ENCODE measurements at places on chromosomes 2 and 18.
A peak's percentile ranks its signal among the peaks of the same experiment; 100 is the strongest.

DNA sequence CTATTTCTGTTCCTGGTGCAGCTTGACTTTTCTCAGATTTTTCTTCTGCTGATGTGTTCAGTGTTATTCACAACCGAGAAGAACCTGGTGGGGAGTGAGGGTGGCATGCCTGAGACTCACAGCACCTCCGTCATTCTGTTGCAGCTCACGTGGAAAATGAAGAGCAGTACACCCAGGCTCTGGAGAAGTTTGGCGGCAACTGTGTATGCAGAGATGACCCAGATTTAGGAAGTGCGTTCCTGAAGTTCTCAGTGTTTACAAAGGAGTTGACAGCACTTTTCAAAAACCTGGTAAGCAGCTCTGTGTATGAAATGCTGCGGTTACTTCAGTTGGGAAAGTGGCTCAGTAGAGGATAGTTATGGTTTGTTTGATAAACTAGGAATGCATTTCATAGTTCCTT is 90.5 kb downstream of the ASAP2 start:
- DNase-seq = no peak

- peak; percentile 94 for DNase-seq
Observed at GRCh38 chr2:127508631-127509034, 17.7 kb downstream of the IWS1 start.

DNA sequence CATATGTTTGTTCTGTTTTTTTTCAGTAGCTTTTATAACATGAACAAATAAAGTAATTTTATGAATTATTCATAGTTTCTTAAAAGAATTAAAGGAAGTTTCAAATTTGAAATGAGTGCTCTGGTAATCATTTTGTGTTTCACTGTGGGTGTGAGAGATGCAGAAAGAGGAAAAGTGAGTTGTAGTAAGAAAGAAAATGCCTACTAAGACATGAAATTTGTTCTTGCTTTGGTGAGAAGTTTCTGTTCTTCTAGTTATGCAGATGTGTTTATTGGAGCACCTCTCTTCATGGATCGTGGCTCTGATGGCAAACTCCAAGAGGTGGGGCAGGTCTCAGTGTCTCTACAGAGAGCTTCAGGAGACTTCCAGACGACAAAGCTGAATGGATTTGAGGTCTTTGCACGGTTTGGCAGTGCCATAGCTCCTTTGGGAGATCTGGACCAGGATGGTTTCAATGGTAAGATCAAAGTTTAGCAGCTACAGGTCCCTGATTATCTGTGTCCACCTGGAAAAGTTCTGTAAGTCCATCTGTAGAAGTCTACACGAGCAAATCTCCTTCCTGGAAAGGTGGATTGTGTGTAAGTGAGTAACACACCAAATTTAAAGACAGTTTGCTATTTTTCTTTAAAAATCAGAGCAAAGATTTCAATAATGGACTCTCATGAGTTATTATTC is 51.4 kb downstream of the ITGAV start:
- DNase-seq = no peak

- DNase-seq = no peak
Observed at GRCh38 chr2:237244976-237245646, 159.4 kb downstream of the COPS8 start.

DNA sequence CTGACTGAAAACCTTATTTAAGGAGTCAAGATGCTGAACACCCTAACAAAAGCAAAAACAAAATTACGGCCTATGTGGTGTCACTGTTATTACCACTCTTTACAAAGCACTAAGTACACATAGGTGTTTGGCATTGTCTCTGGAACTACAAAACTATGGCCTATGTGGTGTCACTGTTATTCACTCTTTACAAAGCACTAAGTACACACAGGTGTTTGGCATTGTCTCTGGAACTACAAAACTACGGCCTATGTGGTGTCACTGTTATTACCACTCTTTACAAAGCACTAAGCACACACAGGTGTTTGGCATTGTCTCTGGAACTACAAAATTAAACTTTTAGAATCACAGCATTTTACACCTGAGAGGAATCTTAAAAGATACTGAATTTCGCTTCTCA is 47.4 kb downstream of the SLC35F5 start:
- DNase-seq = no peak

DNA sequence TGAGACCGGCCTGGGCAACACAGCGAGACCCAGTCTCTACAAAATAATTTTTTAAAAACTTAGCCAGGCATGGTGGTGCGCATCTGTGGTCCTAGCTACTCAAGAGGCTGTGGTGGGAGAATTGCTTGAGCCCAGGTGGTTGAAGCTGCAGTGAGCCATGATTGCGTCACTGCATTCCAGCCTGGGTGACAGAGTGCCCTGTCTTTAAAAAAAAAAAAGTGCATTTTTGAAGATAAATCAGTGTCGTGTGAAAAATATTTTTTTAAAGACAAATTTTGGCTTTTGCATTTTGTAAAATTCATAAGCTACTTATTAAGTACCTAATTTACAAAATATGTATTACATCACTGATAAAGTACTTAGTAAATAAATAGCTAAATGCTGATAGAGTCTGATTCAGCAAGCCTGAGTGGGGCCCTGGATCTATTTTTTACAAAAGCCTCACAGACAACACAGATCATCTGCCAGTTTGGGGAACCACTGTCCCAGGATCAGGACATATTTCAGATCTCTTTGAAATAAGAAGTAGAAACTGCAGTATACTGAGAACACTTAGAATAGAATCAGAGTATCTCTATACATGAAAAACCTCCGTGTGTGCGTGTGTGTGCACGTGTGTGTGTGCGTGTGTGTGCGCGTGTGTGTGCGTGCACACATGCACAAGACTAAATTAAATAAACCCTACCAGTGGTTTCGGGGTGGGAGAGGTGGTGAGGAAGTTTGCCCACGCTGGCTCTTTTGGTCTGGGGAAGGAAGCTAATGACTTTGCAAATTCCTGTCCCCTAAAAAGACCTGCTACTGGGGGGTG is 61.6 kb downstream of the AAK1 start:
- DNase-seq = peak; percentile 77

DNA sequence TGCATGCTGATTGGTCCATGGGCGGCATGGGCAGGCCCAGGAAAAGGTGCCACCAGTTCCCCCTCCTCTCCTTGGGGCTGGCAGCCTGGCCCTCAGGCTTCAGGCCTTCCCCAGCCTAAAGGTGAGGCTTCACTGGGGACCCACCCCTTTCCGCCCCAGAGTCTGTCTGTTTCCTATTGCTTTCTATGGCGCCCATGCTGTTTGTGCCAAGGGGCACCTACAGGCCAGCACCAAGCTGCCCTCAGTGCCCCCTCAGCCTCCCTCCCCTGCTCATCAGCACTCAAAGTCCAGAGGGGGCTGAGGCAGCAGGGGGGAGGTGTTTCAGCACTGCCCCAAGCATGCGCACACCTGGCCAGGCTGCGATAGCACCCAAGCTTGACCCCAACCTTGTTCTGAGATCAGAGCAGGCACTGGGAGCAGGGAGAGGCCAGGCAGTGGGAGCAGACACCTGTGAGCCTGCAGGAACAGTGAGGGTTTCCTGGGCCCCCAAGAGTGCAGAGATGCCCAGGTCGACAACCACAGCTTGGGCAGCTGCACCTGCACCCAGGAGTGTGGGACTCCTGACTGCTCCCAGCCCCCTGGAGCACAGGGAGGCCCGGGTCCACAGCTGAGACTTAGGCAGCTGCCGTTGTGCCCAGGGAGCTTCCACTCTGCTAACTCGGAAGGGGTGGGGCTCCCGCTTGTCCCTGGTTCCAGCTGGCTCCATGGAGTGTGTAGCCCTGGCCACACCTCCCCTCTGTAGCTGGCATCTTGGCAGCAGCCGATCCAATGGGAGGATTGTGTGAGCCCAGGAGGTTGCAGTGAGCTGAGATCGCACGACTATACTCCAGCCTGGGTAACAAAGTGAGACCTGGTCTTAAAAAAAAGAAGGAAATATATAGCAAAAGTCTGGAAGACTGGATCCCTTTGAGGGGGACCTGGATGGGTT is 69.1 kb downstream of the NCAPH start:
- no peak for DNase-seq
